ENCODE measurements at places on chromosomes 3 and 15. TPM values are rescaled to one million over a fixed set of nuclear protein-coding genes. Genes with fewer than 3 reads are reported as not detected.

GRCh38 chr3:38122712-38123290 is 14.1 kb downstream of the ACAA1 start:
- no peak for ATAC-seq

DNA sequence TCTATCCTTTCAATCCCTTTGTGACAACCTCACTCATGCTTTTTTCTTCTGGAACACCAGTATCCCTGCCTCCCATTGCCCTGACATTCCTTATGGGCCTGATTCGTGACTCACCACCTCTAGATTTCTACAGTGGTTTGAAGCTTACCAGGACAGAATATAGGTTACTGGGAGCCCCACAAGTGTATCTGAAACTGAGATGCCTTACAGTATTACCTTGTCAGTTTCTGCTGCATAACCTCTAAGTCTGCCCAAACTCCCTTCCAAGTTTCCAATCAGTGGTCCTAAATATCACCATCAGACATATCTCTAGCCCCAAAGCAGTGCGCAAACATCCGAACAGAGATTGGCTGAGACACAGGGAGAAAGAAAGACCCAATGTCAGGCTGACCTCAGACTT is 5.6 kb downstream of the CPB1 start:
- ATAC-seq: no peak

DNA sequence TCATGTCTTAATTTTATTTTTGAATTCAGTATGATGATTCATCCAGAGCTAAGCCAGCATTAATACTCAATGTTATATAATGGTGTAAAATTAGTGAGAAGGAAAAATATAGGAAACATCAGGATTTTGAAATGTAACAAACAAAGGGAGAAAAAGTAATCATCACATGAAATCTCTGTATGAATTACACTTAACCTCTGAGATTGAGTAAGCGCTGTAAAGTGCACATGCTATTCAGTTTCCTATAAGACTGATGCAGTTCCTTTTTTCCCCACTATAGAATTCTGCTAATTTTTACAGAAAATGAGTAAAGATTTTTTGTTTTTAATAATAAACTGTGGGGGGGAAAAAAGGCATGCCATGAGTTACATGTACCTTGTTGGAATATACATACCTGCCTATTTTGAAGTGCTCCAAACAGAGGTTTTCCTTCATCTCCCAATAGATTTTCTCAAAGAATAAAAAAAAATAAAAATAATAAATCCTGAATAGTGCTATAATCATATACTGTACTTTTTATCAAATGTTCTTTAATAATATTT is 64.0 kb upstream of the TTBK2 start:
- ATAC-seq: peak; percentile 31

DNA sequence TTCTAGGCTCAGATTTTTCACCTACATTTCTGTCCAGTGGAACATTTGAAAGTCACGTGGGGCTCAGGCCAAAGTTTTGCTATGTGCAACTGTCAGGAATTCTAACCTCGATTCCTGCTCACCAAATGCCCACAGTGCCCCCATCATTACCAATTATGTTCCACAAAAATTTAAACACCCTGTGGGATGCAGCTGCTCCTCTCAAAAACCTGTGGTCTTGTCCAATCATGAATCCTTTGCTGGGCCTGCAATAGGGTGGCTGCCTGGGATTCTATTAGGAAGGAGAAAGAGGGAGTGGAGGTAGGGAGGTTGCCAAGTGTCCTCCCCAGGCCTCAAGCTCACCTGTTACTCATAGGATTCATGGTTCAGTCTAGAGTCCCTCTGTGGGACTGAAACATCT is 68.1 kb downstream of the RHCG start:
- ATAC-seq: no peak

- no peak for ATAC-seq
Observed at GRCh38 chr15:38002883-38003477, 68.5 kb downstream of the TMCO5A start.

MEGF11 gene
- 6.1 TPM for total RNA-seq

SH3GL3 gene
- total RNA-seq: 9.9 TPM

Data from motor neuron (in vitro differentiated cells).